ENCODE measurements at places on chromosomes 5 and 9. TPM values are rescaled to one million over a fixed set of nuclear protein-coding genes. Genes with fewer than 3 reads are reported as not detected.

PCDHB9 gene
- 0.56 TPM for total RNA-seq

ANKRD18A gene
- total RNA-seq = not detected

TYRP1 gene
- total RNA-seq = not detected

ITGA1 gene
- 5.1 TPM for total RNA-seq

MCCC2 gene
- 28.7 TPM for total RNA-seq

AGXT2 gene
- total RNA-seq = not detected

LCN6 gene
- total RNA-seq = not detected

GMCL2 gene
- not detected for total RNA-seq

OR1Q1 gene
- total RNA-seq = not detected

F2RL2 gene
- total RNA-seq = 8.2 TPM

GPX3 gene
- total RNA-seq = 82.4 TPM

FOXD4L3 gene
- 0.34 TPM for total RNA-seq

DMRTA1 gene
- under 0.01 TPM for total RNA-seq

WDR38 gene
- total RNA-seq = not detected

FOXI1 gene
- not detected for total RNA-seq

EPB41L4B gene
- 0.56 TPM for total RNA-seq

Measured in cardiac ventricle fibroblast (primary cell).